RKO (cell line): ENCODE measurements at places on chromosomes 12 and 14.

DNA sequence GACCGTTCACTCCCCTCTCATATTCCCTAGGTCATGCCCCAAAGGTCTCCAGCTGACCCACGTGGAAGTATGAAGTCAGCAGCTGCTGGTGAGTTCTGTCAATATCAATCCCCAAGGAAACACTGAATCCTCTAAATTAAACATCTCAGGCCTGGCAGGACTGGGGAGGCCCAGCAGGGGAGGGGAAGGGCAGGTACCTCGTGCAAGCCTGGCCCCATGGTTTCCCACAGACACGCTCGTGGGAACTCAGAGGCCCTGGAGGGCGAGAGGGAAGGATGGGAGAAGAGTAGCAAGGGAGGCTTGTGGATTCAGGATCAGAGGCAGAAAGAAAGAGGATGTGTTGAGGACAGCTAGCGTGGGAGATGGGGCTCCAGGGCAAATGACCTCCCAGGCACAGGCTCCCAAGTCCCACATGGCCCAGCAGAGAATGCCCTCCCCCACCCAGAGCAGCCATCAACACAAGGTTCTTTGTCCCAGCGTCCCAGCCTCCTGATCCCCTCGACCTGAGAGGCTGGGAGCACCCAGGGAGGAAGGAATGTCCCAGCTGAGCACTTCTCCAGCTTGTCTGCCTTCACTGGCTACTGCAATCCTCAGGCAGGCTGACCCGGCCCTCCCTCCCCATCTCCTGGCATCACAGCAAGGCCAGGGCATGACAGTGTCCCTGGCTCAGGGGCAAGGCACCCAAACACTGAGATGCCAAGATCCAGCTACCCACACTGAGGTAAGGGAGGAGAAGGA, 20.1 kb upstream of the RPLP0 start:
- DNase-seq: no peak

- no peak for DNase-seq
Measured at GRCh38 chr14:28152453-28153044, 614.0 kb upstream of the FOXG1 start.

- no peak for DNase-seq
Measured at GRCh38 chr12:23980826-23981225, 31.4 kb upstream of the SOX5 start.

DNA sequence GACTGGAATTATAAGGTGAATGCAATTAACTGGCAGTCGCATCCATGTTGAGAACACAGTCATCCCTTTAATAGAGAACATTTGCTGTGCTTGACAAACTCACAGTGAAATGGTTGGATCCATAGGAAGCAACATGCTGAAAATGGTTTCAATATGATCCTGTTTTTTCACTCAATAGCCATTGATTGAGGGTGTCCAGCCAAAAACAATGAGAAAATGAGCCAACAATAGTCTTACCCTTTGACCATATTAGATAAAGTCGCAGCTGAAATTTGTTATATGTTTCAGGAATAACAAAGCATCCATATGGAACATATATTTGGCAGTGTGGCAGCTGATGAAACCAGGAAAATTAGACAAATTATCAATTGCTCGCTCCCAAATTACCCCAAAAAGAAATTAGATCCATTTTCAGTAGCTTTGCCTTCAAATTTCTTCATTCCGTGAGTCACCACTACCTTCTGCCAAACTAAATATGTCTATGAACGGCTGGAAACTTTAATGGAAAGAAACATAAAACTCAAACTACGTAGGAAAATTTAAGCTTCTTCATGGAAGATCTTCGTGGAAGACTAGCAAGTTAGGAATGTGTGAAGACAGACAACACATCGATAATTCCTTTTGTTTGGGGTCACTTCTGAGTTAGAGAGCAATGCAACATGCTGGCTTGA, 17.4 kb downstream of the IGF1 start:
- no peak for DNase-seq

GRCh38 chr14:92719890-92720323, 28.5 kb downstream of the LGMN start:
- no peak for DNase-seq

- no peak for DNase-seq
Measured at GRCh38 chr12:44827832-44828438, 48.2 kb downstream of the NELL2 start.

- no peak for DNase-seq
Measured at GRCh38 chr12:585062-586061, 77.9 kb downstream of the NINJ2 start.

DNA sequence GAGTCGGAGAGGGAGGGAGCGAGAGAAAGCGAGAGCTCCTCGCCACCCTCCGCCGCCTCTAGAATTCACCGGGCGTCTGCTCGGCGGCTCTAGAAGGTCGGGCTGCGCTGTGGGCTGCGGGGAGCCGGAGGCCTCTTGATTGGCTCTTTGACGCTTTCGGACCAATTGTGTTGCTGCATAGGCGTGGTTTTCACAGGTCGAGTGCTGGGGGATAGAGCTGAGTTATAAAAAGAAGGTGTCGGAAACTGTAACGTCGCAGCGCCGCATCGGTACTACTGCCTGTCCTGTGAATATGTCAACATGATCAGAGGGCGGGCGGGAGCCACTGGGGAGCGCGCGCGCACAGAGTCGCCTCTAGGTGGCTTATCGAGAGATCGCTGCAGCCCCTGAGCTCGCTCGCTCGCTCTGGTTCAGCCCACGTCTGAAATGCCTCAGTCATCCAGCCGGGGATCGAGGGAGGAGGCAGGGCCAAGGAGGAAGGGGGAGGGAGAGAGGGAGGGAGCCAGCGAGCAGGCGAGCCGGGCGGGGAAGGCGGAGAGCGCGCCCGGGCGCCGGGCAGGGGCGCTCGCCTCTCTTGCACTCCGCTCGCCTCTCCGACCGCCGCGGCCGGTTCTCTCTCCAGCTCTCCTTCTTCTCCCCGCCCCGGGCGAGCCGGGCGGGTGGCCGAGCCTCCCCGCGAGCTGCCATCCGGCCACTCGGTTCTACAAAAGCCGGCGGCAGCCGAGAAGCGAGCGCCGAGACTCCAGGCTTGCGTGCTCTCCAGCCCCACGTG, at the start of gene TBX3:
Gene TBX3 (minus strand): TSS at position 78 of the 772 bp plus-strand sequence. CDS start 975 bp downstream, outside the sequence.
- DNase-seq: peak; percentile 99

DNA sequence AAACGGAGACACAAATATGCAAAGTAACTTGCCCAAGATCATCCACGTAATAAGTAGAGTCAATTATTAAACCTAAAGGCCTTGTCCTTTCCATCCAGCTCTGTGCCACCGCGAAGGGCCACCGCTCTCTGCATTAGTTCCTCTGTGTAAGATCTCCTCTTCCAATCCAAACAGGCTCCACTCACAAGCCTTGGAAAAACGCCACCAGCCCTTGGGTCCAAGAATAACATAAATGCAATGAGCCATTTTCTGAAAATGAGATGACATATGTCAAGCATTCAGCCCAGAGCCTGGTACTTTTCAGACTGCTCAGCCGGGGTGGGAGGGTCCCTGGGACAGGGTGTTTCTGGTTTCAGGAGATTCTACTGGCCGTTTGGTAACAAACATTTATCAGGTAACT, 30.0 kb downstream of the DGLUCY start:
- no peak for DNase-seq

GRCh38 chr14:54211551-54212308, 185.1 kb upstream of the CDKN3 start:
- peak; percentile 66 for DNase-seq

DNA sequence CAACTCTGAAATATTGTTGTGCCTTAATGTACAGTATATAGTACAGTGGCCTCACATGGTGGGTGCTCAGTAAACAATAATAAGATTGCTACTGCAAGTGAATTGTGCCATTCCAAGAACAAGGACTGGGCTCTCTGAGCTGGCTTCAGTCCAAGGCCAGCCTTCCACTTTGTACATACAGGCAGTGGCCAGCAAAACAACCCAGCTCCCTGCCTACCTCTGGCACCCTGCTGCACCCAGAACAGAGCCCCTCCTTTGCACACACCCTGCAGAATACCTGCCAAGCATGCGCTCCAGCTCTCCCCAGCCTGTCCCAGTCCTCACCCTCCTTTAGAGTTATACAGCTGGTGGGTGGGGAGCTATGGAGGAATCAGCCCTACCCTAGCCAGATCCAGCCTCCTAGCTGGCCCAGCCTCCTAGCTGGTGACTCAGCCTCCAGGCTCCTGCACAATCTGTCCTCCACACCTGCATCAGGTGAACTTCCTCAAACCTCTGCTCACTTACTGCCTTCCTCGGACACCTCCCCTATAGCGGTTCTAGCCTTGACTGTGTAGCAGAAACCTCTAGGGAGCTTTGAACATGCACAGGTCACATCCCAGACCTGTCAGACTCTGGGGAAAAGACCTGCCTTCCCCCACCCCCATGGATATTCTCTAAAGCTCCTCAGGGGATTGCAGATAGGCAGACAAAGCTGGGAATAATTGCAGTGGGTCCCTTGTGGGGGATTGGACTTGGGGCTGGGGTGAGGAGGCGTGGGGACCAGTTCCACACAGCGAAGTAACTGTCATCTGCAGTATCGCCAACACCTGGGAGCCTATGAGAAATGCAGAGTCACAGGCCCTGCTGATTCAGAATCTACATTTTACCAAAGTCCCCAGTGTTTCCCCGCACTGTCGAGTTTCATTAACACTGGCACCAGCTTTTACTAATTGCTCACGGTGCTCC, 17.9 kb downstream of the ZDHHC22 start:
- no peak for DNase-seq

- no peak for DNase-seq
Measured at GRCh38 chr12:17060260-17060659, 454.3 kb upstream of the LMO3 start.
